ENCODE measurements at places on chromosomes 6 and 20. TPM values are rescaled to one million over a fixed set of nuclear protein-coding genes. Genes with fewer than 3 reads are reported as not detected.

BEND6 gene
- total RNA-seq, result 0.16 TPM

CHRNA4 gene
- not detected for total RNA-seq

- no peak for ATAC-seq
These were observed 49.4 kb downstream of the PIGU start for GRCh38 chr20:34627458-34627857.

SEL1L2 gene
- total RNA-seq, result not detected

PRL gene
- total RNA-seq, result not detected

TGM3 gene
- 1,379 TPM for total RNA-seq

- no peak for ATAC-seq
These were observed 15.6 kb downstream of the STK4 start for GRCh38 chr20:44981736-44982406.

GRCh38 chr6:44806656-44807055, 419.1 kb downstream of the CDC5L start:
- ATAC-seq, result no peak

CCN2 gene
- 1.8 TPM for total RNA-seq

GRCh38 chr20:51409192-51409880, 133.2 kb downstream of the NFATC2 start:
- no peak for ATAC-seq

GRCh38 chr6:147060636-147061035, 143.6 kb upstream of the STXBP5 start:
- ATAC-seq, result no peak
